ENCODE measurements at places on chromosomes 2 and 18.

- DNase-seq, result no peak
Measured at GRCh38 chr2:71064754-71065621, 3.5 kb upstream of the NAGK start.

GRCh38 chr2:177885828-177886466 is 186.6 kb downstream of the PDE11A start:
- no peak for DNase-seq

GRCh38 chr2:47719099-47719498 is 63.8 kb upstream of the MSH6 start:
- no peak for DNase-seq

DNA sequence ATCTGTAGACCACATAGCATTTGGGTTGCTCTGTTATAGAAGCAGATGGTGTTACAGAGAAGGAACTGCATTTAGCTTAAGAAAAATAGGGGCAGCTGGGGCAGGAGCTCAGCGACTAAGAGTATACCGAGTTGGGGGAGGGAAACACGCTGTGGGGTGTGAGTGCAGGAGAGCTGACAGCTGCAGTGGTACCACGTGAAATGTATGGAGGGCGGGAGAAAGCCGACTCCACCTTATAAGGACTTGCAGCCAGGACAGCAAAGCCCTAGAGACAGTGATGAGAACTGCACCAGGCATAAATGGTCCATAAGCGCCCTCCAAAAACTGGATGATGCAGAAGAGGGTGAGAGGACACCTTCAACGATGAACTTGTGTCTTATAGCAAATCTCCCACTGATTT is 237.6 kb downstream of the PRKCE start:
- DNase-seq, result peak; percentile 8

GRCh38 chr2:10239561-10239967 is 63.1 kb upstream of the HPCAL1 start:
- no peak for DNase-seq

DNA sequence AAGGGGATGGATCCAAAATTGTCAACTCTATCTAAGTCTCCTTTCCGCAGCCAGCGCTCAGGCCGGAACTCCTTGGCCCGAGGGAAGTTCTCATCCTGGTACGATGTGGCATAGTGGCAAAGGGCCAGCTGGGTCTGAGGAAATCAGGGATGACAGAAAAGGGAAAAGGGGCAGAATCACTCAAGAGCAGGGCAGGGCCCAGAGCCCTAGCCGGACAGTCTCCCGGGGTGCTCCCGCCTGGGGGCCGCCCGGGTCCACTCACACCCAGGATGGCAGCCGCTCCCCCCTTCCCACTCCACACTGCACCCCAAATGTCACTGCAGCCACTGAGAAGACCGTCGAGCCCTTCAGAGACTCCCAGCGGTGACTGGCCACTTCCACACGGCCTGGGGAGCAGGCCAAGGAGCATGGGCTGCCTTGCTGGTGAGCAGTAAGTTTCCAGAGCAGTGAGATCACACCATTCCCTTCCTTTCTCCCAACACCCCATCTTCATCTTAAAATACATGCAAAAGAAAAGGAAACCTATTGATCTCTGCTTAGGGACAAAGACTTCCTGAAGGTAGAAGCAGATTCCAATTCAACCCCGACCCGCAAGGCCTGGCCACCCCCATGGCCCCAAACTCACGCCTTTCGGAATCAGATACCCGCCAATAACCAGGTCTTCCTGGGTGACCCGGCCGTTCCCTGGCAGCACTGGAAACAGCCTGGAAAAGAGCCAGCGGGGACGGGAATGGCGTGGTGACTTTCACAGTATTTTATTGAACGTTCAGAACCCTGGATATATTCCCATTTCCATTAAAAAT is 26.7 kb downstream of the CYP27C1 start:
- no peak for DNase-seq

GRCh38 chr2:149438330-149438960 is 108.1 kb downstream of the LYPD6 start:
- DNase-seq, result no peak

DNA sequence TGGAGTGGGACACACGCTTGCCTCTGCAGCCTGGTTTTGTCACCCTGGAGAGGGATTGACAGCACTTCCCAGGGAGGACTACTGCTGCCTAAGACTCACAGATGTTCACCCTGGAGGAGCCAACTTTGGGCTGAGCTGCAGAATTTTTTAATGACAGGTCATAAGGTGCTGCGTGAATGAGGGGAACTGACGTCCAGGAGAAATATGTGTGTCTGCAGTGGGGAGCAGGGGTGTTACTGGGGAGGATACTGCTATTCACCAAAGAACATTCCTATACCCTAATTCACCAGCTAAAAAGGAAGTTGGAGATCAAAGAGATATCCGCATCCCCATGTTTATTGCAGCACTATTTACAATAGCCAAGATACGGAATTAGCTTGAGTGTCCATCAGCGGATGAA is 144.4 kb downstream of the MGAT5 start:
- no peak for DNase-seq

Data from activated CD4-positive, alpha-beta T cell treated with anti-CD3 and anti-CD28 coated beads, Interleukin-2, amount 50 U/mL, for 1 hour (primary cell).